Activated CD4-positive, alpha-beta T cell treated with anti-CD3 and anti-CD28 coated beads, Interleukin-10, Interleukin-2, amounts not matched to agents 100 ng/mL and 50 ng/mL, durations not matched to agents 16 hours and 8 hours (primary cell): ENCODE measurements at places on chromosomes 5 and 9.

- no peak for DNase-seq
Observed at GRCh38 chr5:133839721-133840120, 128.7 kb downstream of the C5orf15 start.

GRCh38 chr5:58582803-58583491 lies at the start of gene RAB3C:
Gene RAB3C, plus strand, starts transcription at chr5:58583075. Its CDS starts 134 bp downstream, at chr5:58583209.
- peak; percentile 85 for DNase-seq

GRCh38 chr9:129702589-129703520 lies 37.4 kb downstream of the PRRX2 start:
- no peak for DNase-seq

DNA sequence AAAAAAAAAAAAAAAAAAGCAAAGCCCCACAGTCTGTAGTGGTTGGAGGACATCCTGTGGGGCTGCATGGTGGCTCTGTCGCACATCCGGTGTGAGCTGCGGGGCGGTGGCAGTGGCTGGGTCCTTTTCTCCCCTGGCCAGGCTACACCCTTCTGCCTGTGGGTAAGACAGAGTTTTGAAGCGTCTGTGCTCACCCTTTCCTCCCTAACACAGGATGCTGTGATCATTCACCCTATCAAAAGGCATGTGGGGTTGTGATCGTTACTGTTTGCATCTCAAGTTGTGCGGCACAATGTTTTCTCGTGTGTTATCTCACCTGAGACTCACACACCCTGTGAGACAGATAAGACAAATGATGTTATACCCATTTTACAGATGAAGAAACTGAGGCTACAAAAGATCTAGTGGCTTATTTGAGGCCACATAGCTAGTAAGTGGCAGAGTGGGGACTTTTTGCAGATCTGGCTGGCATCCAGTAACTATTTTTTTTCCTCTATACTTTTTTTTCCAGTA lies 17.5 kb downstream of the IRF1 start:
- peak; percentile 85 for DNase-seq

- peak; percentile 32 for DNase-seq
Observed at GRCh38 chr9:38362852-38363588, 29.5 kb upstream of the ALDH1B1 start.

GRCh38 chr9:131436865-131437271 lies 43.0 kb downstream of the PRRC2B start:
- no peak for DNase-seq

- peak; percentile 77 for DNase-seq
Observed at GRCh38 chr5:96961053-96961452, 25.2 kb downstream of the LNPEP start.

GRCh38 chr9:91572811-91573210 lies 149.2 kb upstream of the NFIL3 start:
- DNase-seq, result no peak

DNA sequence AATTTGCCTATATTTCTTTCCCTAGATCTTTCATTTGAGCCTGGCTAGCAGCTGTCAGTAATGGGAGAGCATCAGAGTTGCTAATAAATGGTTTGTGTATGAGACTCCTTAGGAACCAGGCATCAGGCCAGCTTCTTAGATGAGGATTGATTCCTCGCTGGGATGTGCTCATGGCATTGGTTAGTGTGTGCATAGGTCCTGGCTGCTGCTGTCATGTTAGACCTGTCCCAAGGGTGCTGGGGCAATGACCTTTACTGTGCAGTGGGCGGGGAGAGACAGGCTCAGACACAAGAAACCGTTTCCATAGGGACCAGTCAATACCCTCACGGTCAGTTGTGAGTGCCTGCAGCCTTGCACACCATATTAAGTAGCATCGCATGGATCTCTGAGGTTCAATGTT lies 112.3 kb upstream of the NR3C1 start:
- no peak for DNase-seq

DNA sequence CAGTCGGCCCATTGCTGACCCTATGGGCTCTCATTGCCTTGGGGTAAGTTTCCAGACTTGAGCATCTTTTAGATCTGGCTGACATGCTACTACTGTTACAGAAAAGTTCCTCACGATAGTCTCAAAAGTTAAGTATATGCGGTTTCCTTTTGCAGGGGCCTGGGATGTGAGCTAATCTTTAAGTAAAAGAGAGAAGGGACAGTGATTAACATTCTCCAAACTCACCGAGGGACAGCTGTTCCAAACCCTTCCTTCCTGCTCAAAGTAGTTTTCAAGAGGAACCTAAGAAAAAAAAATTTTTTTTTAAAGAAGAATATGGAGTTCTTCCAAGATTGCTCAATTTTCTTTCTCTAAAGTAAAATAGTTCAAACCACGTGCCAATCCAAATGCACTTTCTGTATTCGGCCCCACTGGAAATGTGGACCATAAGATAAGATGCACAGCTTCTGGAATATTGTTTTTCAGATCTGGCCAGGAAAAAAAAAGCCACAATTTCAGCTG lies 168.0 kb upstream of the SPRY4 start:
- DNase-seq, result no peak

GRCh38 chr5:138929571-138929955 lies 54.4 kb upstream of the LRRTM2 start:
- no peak for DNase-seq

GRCh38 chr9:133791735-133792649 lies 53.8 kb upstream of the SARDH start:
- DNase-seq, result no peak

- DNase-seq, result no peak
Observed at GRCh38 chr9:113978725-113979342, 99.3 kb downstream of the AMBP start.

DNA sequence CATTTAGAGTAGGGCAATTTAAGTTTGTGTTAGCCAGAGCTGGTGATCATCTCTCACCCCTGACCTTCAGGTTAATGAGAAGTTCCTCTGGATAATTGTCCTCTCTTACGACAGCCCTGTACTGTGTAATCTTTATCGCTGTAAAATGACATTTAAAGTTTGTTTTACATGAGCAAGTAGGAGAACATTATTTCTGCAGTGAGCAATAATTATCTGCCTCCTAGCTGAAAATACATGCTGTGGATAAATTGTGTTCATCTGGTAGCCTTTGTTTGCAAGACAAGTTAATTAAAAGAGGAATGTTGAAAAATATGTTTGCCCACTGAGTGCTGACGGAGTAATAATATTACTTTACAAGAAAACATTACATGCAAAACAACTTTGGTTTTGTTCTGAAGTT lies 1083.8 kb upstream of the NUDT12 start:
- DNase-seq, result no peak

DNA sequence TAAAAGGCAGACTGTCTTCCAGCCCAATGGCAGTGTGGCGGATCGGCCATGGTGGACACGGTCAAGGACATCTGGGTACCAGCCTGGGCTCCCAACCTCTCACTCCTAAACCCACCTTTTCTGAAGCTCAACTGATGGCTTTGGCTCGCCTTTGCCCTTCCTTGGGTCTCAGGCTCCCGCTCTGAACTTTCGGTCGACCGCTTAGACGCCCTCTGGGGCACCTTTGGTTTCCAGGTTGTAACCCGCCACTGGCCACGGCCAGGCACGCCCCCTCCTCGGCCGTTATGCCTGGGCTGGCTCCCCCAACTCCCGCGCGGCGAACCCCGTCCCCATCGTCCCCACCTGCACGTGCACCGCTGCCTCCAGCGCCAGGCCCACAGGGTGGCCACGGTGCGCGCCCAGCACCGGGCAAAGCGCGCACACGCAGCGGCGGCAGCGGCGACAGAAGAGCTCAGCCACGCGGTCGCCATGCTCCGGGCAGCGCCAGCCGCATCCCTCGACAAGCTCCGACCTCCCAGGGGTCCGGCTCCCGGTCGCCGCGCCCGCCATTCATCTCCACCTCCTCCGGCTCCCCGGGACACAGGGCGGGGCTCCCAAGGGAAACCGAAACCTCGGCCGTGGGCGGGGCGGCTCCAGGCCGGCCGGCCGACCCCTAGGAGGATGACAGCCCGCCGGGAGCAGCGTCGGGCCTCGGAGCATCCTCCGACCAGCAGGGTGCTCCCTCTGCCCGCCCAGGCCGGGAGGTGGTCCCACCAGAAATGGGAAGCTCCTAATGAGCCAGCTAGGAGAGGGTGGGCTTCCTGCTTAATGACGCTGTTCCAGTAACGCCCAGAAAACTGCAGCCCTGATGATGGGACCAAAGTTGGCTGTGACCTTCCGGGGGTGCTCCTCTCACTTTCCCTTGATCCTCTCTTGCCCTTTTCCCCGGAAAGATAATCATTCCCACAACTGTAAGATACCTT lies at the start of gene TRIM14:
Gene TRIM14 (minus strand): TSS at position 583 of the 962 bp plus-strand sequence. CDS start 34 bp downstream, at position 549.
- peak; percentile 77 for DNase-seq

DNA sequence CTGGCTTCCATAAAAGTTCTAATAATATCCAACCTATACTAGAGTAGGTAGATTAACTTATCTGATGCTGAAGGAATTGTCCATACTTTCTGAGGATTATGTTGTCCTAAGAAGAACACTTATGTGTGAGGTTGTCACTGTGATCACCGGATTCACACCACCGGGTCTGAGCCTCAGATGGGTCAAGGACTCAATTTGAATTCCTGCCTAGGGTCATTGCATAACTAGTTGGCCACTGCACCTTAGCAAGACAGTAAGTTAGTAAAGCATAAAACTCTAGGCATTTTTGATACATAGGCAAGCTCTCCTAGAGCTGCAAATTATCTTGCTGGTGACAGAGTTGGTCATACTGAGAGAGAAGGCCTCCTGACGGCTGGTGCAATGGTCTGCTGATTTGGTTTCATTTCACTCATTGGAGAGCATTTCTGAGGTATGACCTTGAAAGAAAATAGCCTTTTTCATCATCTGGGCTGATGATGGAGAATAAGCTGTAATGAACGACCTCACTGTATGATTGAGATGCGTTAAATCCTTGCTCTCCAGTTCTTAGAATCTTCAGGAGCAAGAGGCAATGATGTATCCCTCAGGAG lies 72.0 kb upstream of the CKMT2 start:
- peak; percentile 8 for DNase-seq

GRCh38 chr5:106646106-106646505 lies 1024.6 kb downstream of the EFNA5 start:
- no peak for DNase-seq

DNA sequence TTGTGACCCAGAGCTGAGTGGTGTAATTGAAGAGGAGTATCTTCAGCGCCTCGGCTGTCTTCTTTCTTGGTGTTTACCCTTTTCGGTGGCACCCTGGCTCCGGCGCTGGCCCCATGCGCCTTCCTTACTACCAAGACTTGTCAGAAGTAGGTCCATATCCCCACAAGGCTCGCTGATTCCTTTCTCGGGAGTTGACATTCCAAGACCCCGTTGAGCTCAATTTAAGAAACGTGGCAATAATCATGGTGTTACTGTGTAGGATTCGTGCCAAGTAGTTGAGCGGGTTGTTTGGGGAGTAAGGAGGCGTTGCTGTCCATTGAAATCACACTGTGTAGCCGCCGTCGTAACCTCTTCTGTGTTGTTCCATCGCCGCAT lies 795 bp downstream of the NDUFAF2 start:
- peak; percentile 23 for DNase-seq

DNA sequence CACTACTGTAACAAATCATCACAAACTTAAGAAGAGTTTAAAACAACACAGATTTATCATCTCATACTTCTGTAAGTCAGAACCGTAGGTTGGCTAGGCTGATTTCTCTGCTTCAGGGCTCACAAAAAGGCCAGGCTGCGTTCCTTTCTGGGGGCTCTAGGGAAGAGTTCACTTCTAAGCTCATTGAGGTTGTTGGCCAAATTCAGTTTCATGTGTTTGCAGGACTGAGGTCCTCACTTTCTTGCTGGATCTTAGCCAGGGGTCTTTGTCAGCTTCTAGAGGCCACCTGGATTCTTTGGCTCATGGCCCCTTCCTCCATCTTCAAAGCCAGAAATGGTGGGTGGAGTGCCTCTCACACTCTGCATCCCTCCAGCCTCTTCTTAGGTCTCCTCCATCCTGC lies 76.0 kb downstream of the ACTBL2 start:
- DNase-seq, result no peak

GRCh38 chr9:3980771-3981170 lies 319.1 kb downstream of the GLIS3 start:
- no peak for DNase-seq

DNA sequence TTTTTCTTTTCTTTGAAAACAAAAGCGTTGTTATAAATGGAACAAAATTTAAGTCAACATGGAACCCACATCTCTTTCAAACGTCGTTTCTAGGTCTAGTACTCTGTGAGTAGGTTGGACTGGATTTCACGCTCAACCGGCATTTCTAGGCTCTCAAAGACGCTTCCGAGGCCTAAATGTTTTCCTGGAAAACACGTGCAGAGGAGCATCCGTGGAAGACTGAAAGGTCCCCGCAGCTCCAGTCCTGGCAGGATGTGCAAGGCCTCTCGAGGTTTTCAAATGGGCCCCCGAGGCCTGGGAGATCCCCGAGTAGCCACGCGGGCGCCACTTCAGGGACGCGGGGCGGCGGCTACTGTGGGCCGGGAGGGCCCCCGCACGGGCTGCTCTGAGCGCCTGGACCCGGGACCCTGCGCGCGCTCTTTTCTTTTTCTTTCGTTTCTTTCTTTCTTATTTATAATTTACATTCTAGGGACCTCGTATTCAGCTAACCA lies 4.2 kb upstream of the IRX2 start:
- DNase-seq, result no peak

DNA sequence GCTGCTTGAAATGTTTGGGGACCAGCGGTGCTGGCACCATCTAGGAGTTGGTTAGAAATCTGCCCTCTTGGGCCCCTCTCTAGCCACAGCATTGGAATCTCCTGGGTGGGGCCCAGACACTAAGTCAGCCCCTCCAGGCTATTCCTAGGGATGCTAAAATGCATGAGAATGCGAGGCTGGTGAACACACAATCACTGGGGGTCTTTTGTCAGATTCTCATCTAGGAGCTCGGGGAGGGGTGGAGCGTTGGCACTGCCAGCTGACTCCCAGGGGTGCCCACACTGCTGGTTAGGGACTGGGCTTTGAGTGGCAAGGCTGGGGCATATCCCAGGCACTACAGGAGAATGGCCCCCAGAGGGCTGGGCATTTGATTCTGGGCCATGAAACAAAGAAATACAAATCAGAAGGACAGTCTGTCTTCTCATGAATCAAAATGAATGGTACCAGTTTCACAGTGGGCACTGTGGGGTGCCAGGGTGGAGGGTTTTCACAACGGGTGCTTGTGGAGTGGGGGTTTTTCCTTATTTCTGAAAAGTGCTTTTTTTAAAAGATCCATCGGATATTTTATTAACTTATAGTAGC lies 127.8 kb upstream of the RAPGEF1 start:
- DNase-seq, result no peak

- DNase-seq, result no peak
Observed at GRCh38 chr9:94685359-94685758, 41.1 kb upstream of the AOPEP start.

GRCh38 chr9:134944351-134944802 lies 26.7 kb upstream of the FCN1 start:
- DNase-seq, result no peak

GRCh38 chr5:58818465-58818864 lies 235.6 kb downstream of the RAB3C start:
- no peak for DNase-seq

GRCh38 chr9:107309271-107309670 lies 26.2 kb downstream of the RAD23B start:
- peak; percentile 37 for DNase-seq

- no peak for DNase-seq
Observed at GRCh38 chr9:79673614-79674013, 101.8 kb downstream of the TLE4 start.

DNA sequence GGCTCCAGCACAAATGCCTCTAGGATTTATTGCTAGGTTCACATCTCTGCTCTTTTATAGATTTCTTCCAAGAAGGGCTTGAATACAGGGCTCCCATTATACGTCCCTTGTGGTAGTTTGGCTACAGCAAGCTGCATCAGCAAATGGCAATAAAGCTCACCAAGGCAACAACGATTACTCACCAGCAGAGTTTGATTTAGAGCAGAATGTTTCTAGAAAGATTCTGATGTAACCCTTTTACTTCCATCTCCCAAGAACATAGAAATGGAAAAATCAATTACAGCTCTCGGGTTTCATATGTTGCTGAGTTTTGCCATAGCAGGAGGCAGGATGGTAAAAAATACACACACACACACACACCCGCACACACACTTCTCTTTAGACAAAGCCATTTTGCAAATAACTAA lies 124.2 kb upstream of the TNPO1 start:
- DNase-seq, result no peak
